ENCODE measurements at places on chromosomes 16 and 17. TPM values are rescaled to one million over a fixed set of nuclear protein-coding genes. Genes with fewer than 3 reads are reported as not detected.

ZNF668 gene
- total RNA-seq = 5.2 TPM

ZNF200 gene
- 6.3 TPM for total RNA-seq

HBA1 gene
- total RNA-seq = not detected

ABCC11 gene
- 0.32 TPM for total RNA-seq

WSCD1 gene
- 0.16 TPM for total RNA-seq

HIGD1B gene
- total RNA-seq = not detected

ACE gene
- 12.6 TPM for total RNA-seq

PARN gene
- 18.8 TPM for total RNA-seq

GGNBP2 gene
- 76.1 TPM for total RNA-seq

SRP68 gene
- 32.6 TPM for total RNA-seq

BCO1 gene
- total RNA-seq = under 0.01 TPM

ZNF750 gene
- total RNA-seq = 0.09 TPM

TBC1D3C gene
- not detected for total RNA-seq

ACACA gene
- total RNA-seq = 47.0 TPM

KREMEN2 gene
- total RNA-seq = under 0.01 TPM

PMM2 gene
- total RNA-seq = 18.5 TPM

FOXL1 gene
- total RNA-seq = 7.2 TPM

KRT12 gene
- total RNA-seq = not detected

GRIN2A gene
- 0.32 TPM for total RNA-seq

GPS1 gene
- total RNA-seq = 92.8 TPM

CMTM1 gene
- 1.5 TPM for total RNA-seq

TPSD1 gene
- not detected for total RNA-seq

MIS12 gene
- total RNA-seq = 5.8 TPM

CES1 gene
- 0.60 TPM for total RNA-seq

CTRB1 gene
- total RNA-seq = not detected

GPT2 gene
- 8.8 TPM for total RNA-seq

KRTAP4-5 gene
- not detected for total RNA-seq

CFAP52 gene
- total RNA-seq = 0.63 TPM

CTRL gene
- total RNA-seq = 2.3 TPM

KRTAP4-9 gene
- total RNA-seq = not detected

KRT36 gene
- not detected for total RNA-seq

TBC1D3E gene
- total RNA-seq = not detected

SMIM36 gene
- not detected for total RNA-seq

All from bronchial smooth muscle cell (primary cell).